ENCODE measurements at places on chromosomes 3 and 15.

DNA sequence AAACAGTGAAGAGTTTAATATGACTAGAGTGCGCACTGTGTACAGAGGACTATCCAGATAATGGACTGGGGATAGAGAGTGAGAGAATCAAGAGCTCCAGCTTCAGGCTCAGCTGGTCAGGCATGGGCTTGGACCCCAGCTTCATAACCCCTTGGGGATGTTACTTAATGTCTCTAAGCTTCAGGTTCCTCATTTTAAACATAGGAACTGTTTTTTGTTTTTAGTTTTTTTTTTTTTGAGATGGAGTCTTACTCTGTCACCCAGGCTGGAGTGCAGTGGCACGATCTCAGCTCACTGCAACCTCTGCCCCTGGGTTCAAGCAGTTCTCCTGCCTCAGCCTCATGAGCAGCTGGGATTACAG lies 9.9 kb upstream of the BRPF1 start:
- DNase-seq: peak; percentile 70

DNA sequence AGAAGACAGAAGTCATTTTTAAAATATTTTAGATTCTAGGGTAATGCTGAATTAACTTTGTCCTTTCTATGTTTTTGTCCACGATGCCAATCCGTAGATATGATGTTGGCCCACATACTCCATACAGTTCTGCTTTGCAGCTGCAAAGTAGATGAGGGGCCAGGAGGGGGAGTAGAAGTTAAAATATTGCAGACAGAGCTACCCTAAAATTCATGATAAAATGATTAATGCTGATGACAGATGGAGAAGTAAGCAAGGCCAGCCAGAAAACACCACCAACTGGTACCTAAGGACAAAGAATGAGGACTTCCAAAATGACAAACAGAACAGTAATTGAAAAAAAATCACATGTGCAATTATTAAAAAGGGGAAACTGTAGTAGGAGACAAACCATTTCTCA lies 756.6 kb upstream of the ARPP21 start:
- peak; percentile 73 for DNase-seq

DNA sequence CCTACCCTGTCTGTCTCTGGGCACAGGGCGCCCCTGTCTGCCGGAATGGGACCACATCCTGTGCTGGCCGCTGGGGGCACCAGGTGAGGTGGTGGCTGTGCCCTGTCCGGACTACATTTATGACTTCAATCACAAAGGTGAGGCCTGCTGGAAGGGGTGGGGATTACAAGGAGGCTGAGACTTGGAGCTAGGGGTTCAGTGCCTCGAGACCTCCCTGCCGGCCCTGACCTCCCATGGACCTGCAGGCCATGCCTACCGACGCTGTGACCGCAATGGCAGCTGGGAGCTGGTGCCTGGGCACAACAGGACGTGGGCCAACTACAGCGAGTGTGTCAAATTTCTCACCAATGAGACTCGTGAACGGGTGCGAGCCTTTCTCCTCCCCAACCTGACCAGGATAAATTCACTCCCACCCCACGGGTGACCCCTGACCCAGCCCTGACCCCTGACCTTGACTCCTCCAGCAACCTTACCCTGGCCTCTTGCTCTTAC lies 20.4 kb downstream of the PTH1R start:
- DNase-seq: peak; percentile 71

GRCh38 chr15:91853948-91854638 lies 585 bp downstream of the SLCO3A1 start:
- DNase-seq: peak; percentile 81
